ENCODE measurements at places on chromosomes 4 and X. TPM values are rescaled to one million over a fixed set of nuclear protein-coding genes. Genes with fewer than 3 reads are reported as not detected.

Gene GPR173
- 0.42 TPM for polyA plus RNA-seq

Gene ADGRG4
- 0.11 TPM for polyA plus RNA-seq

Gene ARSJ
- 0.77 TPM for polyA plus RNA-seq

Gene FREM3
- polyA plus RNA-seq, result not detected

Gene KLB
- polyA plus RNA-seq, result 3.9 TPM

Gene GLRB
- polyA plus RNA-seq, result 7.5 TPM

Gene TAF7L
- 0.06 TPM for polyA plus RNA-seq

Gene OPN1MW2
- not detected for polyA plus RNA-seq

Gene ZIC3
- not detected for polyA plus RNA-seq

Gene ZCCHC4
- polyA plus RNA-seq, result 2.5 TPM

Gene PDCL2
- polyA plus RNA-seq, result not detected

Gene EVC
- polyA plus RNA-seq, result 6.2 TPM

Gene MAGEA9B
- not detected for polyA plus RNA-seq

Gene VCX2
- not detected for polyA plus RNA-seq

Gene RBBP7
- polyA plus RNA-seq, result 46.0 TPM

Gene ING2
- 8.9 TPM for polyA plus RNA-seq

Gene SMIM43
- 0.90 TPM for polyA plus RNA-seq

Gene ADH7
- not detected for polyA plus RNA-seq

Gene RAB9B
- polyA plus RNA-seq, result 0.40 TPM

Gene DSPP
- not detected for polyA plus RNA-seq

Gene SPINK2
- polyA plus RNA-seq, result 0.13 TPM

Gene PABPC1L2A
- polyA plus RNA-seq, result not detected

Gene MAGEE1
- 1.5 TPM for polyA plus RNA-seq

Gene MSANTD1
- 0.22 TPM for polyA plus RNA-seq

Gene ABCE1
- 19.7 TPM for polyA plus RNA-seq

Gene PDK3
- polyA plus RNA-seq, result 1.7 TPM

Gene RAI2
- 72.7 TPM for polyA plus RNA-seq

Gene AGTR2
- 0.11 TPM for polyA plus RNA-seq

Gene MAGEA11
- polyA plus RNA-seq, result not detected

Gene SMARCA1
- 24.0 TPM for polyA plus RNA-seq

Gene CRLF2
- polyA plus RNA-seq, result 0.03 TPM

Gene EPGN
- not detected for polyA plus RNA-seq

Gene ZMAT1
- 6.3 TPM for polyA plus RNA-seq

Gene ASMT
- polyA plus RNA-seq, result 0.07 TPM

Gene ATP2B3
- polyA plus RNA-seq, result 0.02 TPM

Gene EDNRA
- 3.2 TPM for polyA plus RNA-seq

Gene POU3F4
- not detected for polyA plus RNA-seq

Gene BST1
- polyA plus RNA-seq, result 8.0 TPM

Gene DIPK2B
- 31.2 TPM for polyA plus RNA-seq

Gene UGT8
- 0.49 TPM for polyA plus RNA-seq

Gene NDP
- polyA plus RNA-seq, result not detected

Gene RPL36A
- 3,463 TPM for polyA plus RNA-seq

Gene GABRE
- polyA plus RNA-seq, result 134 TPM

Gene CLDN2
- polyA plus RNA-seq, result 1.2 TPM

Gene TMEM271
- 0.02 TPM for polyA plus RNA-seq

Gene IBSP
- polyA plus RNA-seq, result 0.15 TPM

Gene HOPX
- polyA plus RNA-seq, result 3.7 TPM

Gene SFRP2
- 83.0 TPM for polyA plus RNA-seq

Gene CFI
- 26.8 TPM for polyA plus RNA-seq

Gene EFHC2
- 0.67 TPM for polyA plus RNA-seq

Gene SLC2A9
- polyA plus RNA-seq, result 2.5 TPM

Gene F8A1
- 29.7 TPM for polyA plus RNA-seq

Gene SPP1
- 16.3 TPM for polyA plus RNA-seq

Gene SHROOM2
- polyA plus RNA-seq, result 0.43 TPM

Gene FGFBP1
- not detected for polyA plus RNA-seq

Gene NOX1
- not detected for polyA plus RNA-seq

Gene NR0B1
- 1.4 TPM for polyA plus RNA-seq
